ENCODE measurements at places on chromosomes 7 and 10.

DNA sequence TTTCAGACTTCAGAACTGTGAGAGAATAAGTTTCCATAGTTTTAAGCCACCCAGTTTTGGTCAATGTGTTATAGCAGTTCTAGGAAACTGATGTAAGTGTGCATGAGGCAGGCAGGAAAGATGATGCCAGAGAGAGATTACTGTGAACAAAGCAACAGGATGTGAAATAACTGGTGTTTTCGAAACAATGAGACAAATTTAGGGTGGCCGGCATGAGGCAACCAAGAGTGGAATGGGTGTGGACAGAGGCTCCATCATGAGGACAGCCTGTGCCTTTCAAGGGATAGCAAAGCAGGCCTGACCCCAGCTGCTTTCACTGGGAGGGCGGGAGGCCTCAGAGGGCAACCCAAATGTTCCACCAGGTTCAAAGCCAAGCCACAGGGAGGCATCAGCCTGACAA is 67.3 kb upstream of the UCN3 start:
- no peak for DNase-seq

DNA sequence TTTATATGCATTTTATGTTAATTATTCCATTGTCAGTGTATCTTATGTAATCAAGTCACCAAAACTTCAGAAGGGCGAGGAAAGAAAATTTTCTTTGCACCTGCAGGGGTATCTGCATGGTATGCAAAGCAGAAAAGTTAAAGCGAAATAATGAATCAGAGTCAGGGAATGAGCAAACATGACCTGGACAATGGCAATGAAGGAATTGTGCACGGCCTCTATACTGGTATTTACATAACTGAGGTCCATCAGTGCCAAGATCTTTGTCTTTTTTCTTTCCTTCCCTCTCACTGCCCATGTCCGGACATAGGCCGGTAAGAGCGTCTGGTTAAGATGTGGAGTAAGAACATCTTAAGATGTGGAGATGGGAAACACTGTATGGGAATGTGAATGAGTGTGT is 14.4 kb upstream of the AKR1C3 start:
- no peak for DNase-seq

GRCh38 chr7:35828817-35829216 is 28.0 kb downstream of the SEPTIN7 start:
- no peak for DNase-seq

DNA sequence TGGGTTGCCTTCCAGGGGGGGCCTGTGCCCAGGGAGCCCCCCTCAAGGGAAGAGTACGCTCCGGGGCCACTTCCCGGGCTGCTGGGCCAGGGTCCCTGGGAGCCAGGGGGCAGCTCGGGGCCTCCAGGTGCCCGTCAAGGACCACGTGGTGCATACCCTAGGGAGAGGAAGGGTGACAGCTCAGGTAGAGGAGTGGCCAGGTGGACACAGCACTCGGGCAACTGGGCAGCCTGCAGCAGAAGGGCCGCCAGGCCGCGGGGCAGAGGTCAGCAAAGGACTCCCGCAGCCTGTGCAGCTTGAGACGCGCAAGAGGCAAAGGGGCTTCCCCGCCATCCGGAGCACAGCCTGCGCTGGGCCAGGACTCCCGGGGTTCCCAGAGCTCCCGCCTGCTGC is 26.4 kb downstream of the AP5Z1 start:
- DNase-seq, result no peak

DNA sequence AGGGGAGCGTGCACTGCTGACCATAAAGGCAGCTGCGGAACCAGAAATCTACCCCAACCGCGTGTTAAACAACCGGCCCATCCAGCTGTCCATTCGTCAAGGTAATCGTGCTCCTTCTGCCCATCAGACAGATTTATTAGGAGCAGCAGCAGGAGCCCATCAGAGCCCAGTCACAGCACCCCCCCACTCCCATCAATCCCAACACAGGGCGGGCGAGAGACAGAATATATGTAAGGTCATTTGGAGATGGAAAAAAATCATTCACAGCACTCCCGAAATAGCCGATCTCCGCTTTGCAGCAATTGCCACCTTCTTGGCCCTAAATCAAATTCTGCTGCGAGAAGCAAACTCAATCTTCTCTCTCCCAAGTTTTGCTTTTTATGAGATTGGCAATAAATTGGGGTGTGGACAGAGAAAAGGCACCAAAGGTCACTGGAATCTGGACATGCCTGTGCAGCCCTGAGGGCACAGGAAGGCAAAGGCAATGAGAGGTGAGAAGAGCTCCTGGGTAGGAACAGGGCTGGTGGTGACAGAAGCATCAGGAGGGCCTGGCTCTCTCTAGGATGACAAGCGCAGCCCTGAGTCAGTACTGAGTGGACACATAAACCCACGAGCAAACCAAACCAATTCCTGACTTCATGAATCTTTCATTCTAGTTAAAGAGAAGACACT is 145.0 kb upstream of the ZMIZ1 start:
- DNase-seq, result no peak

DNA sequence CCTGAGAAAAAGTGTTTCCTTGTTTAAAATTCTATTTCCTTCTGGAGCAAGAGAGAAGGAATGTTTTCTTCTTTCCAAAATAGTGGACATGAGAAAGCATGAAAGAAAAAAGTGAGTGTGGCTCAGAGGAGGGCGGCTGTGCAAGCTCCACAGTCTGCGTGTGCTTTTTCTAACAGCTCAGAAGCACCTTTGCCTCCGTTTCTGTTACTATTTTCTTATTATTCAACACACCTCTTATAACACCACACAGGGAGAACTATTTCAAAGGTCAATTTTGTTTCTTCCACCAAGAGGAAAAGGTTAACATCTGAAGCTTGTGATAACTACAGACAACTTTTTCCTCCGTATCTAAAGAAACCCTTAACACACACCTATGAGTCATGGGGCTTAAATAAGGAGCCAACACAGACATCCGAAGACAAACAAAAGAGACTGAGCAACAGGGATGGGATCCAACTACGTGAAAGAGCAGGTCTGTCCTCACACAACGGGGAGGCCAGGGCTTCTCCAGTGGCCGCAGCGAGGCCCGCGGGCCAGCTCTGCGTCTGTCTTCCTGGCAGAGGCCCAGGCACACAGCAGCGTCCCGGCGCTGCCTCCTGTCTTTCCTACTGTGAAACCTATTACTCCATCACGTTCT is 36.2 kb upstream of the NCAPG2 start:
- DNase-seq, result no peak

DNA sequence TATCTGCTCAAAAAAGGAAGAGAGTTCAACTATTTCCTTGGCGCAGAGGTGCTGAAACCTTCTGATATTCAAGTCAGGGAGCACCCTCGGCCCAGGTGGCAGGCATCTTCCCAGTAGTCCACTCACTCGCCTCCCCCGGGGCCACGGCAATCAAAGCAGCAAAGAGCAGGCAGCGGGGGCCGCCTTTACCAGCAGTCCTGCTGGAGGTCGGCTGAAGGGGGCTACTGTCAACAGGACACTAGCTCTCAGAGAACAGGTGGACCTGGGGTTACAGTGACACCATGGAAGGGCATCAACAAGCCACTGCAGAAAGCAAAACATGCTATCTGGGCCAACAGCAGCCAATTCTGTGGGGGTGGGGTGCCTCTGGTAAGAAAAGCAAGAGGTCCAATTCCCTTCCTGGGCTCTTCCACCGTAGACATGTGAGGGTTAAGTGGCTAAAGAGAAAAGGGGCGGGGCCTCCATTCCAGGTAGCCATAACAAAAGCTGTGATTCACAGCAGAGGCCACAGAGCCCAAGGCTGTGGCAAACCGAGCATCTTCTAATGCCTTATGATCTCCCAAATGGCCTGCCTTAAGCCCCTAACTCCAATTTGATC is 9.4 kb downstream of the FZD9 start:
- no peak for DNase-seq

DNA sequence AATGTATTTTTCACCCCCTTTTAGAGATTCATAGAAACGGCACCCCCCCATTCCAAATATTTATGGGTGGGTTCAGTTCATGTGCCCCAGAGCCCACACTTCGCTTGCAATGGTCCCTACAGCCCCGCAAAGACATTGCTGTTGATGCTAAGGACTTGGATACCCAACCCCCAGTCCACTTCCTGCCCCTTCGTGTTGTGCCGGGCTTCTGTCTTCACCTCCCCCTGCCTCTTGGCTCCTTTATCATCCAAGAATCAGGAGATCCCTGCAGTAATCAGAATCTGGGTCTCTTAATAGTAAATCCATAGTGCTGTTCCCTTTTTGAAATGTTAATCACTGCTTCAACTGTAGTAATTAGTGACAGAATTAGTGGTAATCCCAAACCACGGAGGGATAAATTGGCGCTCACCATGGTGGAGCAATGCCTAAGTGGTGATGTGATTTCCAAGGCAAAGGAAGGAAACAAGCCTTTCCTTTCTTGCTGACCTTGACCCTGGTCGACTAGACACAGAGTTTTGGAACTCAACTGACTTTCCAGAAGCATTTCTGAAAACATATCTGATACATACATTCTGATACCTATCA is 67.7 kb downstream of the HK1 start:
- DNase-seq, result no peak

- no peak for DNase-seq
Measured at GRCh38 chr10:97024168-97025073, 161.3 kb downstream of the SLIT1 start.

DNA sequence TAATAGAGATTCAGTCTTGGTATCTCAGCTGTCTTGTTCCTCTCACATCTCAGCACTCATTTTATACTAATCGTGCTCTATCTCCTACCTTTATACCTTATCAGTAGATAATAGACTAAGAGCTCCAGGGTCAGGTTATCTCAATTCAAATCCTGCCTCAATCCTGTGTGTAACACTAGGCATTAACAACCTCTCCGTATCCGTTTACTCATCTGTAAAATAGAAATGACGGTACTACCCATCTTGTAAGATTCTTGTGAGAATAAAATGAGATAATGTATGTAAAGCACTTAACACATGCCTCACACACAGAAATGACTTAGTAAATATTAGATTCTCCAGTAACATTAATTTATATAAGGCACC is 622 bp upstream of the P4HA1 start:
- DNase-seq, result no peak

GRCh38 chr10:80055760-80056159 is 22.7 kb upstream of the TMEM254 start:
- no peak for DNase-seq

DNA sequence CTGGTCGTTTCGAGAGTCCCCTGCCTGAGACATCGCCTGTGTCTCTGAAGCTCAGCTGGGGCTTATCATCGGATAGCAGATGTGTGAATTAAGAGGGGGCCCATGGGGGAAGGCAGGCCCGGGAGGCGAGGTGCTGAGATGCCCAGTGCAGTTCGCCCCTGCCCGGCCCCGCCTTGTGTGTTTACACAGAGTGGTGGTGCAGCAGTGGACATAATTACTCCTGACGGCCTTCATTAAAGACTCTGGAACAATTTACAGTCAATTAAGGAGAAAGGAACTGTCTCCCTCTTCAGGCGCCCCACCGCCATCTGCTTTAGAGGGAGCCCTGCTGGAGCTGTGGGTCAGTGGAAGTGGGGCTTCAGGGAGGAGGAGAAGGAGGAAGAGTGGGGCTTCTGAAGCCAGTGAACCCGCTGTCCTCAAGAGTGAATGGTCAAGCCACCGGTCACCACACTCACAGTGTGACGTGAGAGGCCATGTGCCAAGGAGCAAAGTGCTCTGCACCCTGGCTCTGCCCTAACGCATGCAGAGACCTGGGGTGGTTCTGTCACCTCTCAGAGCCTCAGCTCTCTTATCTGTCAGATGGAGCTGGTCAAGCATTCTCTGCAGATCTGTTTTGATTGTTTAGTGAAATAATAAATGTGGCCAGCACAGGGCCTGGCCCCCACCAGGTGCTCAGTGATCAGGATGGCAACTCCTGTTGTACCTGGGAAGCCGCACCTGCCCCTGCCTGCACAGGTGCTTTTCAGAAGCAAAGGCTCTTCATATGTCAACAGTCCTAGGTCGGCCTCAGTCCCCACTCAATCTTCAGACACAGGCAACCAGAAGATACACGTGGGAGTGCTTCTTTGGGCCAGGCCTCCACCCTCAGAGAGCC is 65.6 kb downstream of the CDH23 start:
- DNase-seq, result peak; percentile 78

- no peak for DNase-seq
Measured at GRCh38 chr10:103111031-103111917, 81.8 kb downstream of the NT5C2 start.

GRCh38 chr10:3396116-3396515 is 223.5 kb upstream of the PITRM1 start:
- no peak for DNase-seq

DNA sequence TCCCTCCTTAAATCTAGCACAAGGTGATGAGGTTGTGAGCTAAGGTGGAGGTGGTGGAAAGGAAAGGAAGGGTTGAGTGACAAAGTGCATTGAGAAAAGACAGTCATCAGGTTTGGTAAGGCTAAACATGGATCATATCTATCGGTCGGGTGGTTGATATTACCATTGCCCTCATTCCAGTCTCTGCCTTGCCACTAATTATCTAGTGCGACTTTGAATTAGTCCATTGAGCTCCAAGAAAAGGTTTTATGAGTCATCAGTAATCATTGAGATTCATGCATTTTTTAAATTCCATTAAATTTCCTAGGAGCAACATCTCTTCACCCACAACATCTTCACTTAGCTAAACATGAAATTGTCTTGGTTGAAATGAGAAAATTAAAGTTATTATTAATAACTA is 68.9 kb upstream of the FRMD4A start:
- no peak for DNase-seq
